ENCODE measurements at places on chromosomes 1 and 21. TPM values are rescaled to one million over a fixed set of nuclear protein-coding genes. Genes with fewer than 3 reads are reported as not detected.

LCA5L gene
- total RNA-seq, result 0.25 TPM

NTMT2 gene
- not detected for total RNA-seq

OR2T6 gene
- total RNA-seq, result not detected

SLC26A9 gene
- not detected for total RNA-seq

CLCNKA gene
- total RNA-seq, result not detected

GRIK1 gene
- not detected for total RNA-seq

CITED4 gene
- total RNA-seq, result 3.0 TPM

WNT4 gene
- not detected for total RNA-seq

ERO1B gene
- total RNA-seq, result 2.2 TPM

C1orf115 gene
- 0.78 TPM for total RNA-seq

KIAA1614 gene
- not detected for total RNA-seq

TLCD4 gene
- total RNA-seq, result 0.19 TPM

NEK2 gene
- total RNA-seq, result 32.3 TPM

TADA1 gene
- 19.5 TPM for total RNA-seq

SV2A gene
- total RNA-seq, result 8.5 TPM

LMX1A gene
- not detected for total RNA-seq

OLFML3 gene
- total RNA-seq, result not detected

JAM2 gene
- total RNA-seq, result 1.2 TPM

ZNF648 gene
- total RNA-seq, result not detected

AMY2A gene
- total RNA-seq, result not detected

POMGNT1 gene
- total RNA-seq, result 36.4 TPM

C1orf141 gene
- total RNA-seq, result 0.11 TPM

GPA33 gene
- 0.39 TPM for total RNA-seq

PTGER3 gene
- total RNA-seq, result not detected

SMPDL3B gene
- 0.53 TPM for total RNA-seq

ANKRD35 gene
- total RNA-seq, result 0.55 TPM

UBL4B gene
- total RNA-seq, result not detected

ZNF695 gene
- 0.81 TPM for total RNA-seq

CR1L gene
- not detected for total RNA-seq

PALMD gene
- total RNA-seq, result not detected

IL19 gene
- total RNA-seq, result not detected

TNNT2 gene
- total RNA-seq, result not detected

FCRL1 gene
- total RNA-seq, result not detected

TBX19 gene
- total RNA-seq, result 2.6 TPM

FCAMR gene
- total RNA-seq, result not detected

CD247 gene
- total RNA-seq, result 149 TPM

LRRC53 gene
- not detected for total RNA-seq

SUSD4 gene
- total RNA-seq, result 1.9 TPM

TCHH gene
- total RNA-seq, result not detected

FAM163A gene
- not detected for total RNA-seq

NPHS2 gene
- not detected for total RNA-seq

HSPA6 gene
- 0.14 TPM for total RNA-seq

PRDX6 gene
- 125 TPM for total RNA-seq

AMPD1 gene
- total RNA-seq, result not detected

OR6K3 gene
- total RNA-seq, result not detected

SEMA6C gene
- 3.5 TPM for total RNA-seq

DPT gene
- not detected for total RNA-seq

GUCA2B gene
- not detected for total RNA-seq

THEM4 gene
- 23.9 TPM for total RNA-seq

FCN3 gene
- total RNA-seq, result not detected

GPR52 gene
- total RNA-seq, result 0.55 TPM

PTAFR gene
- 0.14 TPM for total RNA-seq

FAM177B gene
- not detected for total RNA-seq

AKNAD1 gene
- not detected for total RNA-seq

KRTAP19-3 gene
- total RNA-seq, result not detected
